Upper lobe of left lung (tissue), 6 donors: ENCODE measurements at places on chromosomes 2 and 18. TPM values are rescaled to one million over a fixed set of nuclear protein-coding genes. Genes with fewer than 3 reads are reported as not detected.

Gene EPB41L5
- 181 TPM for total RNA-seq

Gene ATP6V1B1
- total RNA-seq = not detected

Gene FOSL2
- 72.9 TPM for total RNA-seq

Gene PTH2R
- 0.40 TPM for total RNA-seq

Gene COLEC12
- 36.6 TPM for total RNA-seq

Gene SEMA4F
- 12.8 TPM for total RNA-seq

Gene FAM210A
- 10.8 TPM for total RNA-seq

- no peak overlapping the region for H3K27ac ChIP-seq
- DNase-seq = no peak
- H3K27me3 ChIP-seq = no peaks in the 10 kb centered on the region
- no peaks in the 10 kb centered on the region for H3K4me1 ChIP-seq
- H3K4me3 ChIP-seq = no peak overlapping the region
These were observed 26.3 kb upstream of the CCDC178 start for GRCh38 chr18:33466822-33467221.

- H3K27me3 ChIP-seq = no peaks in the 10 kb centered on the region
- H3K27ac ChIP-seq = no peak overlapping the region
- no peak for DNase-seq
- no peak overlapping the region for H3K4me3 ChIP-seq
These were observed 29.8 kb upstream of the DNMT3A start for GRCh38 chr2:25371253-25372241.

DNA sequence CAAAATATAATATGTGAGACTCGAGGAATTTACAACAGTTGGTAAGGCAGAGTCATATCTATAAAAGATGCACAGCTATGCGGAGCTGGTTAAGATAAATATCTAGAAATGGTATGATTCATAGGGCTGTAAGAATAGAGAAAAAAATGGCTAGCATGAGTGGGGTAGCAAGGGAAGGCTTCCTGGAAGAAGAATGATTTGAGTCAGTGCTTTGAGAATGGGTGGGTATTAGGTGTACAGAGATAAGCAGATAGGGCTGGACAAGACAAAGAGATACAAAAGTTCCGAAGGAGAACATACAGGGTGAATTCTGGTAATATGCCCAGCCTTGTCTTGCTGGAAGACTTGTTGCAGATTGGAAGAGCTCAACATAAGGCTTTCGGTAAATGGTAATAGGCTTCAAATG lies 291.5 kb upstream of the CCDC68 start:
- H3K27me3 ChIP-seq = no peaks in the 10 kb centered on the region
- no peak for DNase-seq
- H3K27ac ChIP-seq = no peak overlapping the region
- peaks cover 4% of the 10 kb centered on the region for H3K36me3 ChIP-seq

- H3K27me3 ChIP-seq = no peaks in the 10 kb centered on the region
- no peak overlapping the region for H3K4me3 ChIP-seq
- no peaks in the 10 kb centered on the region for H3K4me1 ChIP-seq
- H3K36me3 ChIP-seq = no peaks in the 10 kb centered on the region
- H3K27ac ChIP-seq = no peak overlapping the region
These were observed 135.9 kb upstream of the ARL4C start for GRCh38 chr2:234632527-234633391.

DNA sequence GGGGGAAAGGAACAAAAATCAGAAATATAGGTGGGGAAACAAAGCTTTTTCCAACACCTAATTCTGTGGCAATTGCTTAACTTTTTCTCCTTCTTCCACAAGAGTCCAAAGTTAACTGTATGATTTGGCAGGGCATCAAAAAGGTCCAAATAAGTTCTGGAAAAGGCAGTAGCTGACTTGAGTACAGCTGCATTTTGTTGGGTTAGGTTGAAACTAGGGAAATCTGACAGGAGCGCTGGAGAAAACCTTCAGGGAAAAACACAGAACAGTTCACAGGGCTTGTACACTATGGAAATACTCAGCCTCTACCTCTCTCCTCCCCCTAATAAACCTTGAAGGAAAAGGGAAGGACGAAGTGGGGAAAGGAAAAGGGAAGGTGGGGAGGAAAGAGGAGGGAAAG lies 438.6 kb downstream of the ZEB2 start:
- H3K4me3 ChIP-seq = no peak overlapping the region
- no peak for DNase-seq
- H3K27ac ChIP-seq = no peak overlapping the region
- H3K36me3 ChIP-seq = no peaks in the 10 kb centered on the region

DNA sequence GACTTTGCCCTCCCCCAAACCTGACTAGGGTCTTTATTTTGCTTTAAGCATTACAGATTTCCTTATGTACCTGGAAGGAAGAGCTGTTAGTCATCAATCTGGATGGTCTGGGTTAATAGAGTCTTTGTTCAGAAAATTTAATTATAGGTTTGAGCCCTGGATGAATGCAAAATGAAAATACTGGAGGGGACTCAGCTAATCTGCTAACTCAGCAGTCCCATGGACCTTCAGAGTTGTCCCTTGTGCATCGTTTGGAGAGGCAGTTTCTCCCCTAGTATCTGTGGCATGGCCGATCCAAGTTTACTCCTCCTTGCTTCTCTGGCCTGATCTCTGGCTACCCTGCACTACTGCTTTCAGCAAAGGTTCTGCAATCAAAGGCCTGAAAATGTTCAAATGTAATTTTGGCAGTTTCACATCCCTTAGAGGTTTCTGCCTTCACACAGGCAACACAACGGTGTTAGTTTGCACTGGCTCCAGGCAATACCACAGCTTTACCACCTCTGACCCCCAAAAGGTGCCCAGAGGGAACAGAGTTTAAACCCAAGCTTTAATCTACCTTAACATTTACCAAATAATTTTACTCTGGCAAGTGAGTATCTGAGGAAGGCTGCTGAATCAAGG lies 134.3 kb downstream of the THADA start:
- no peak overlapping the region for H3K4me3 ChIP-seq
- H3K27me3 ChIP-seq = no peaks in the 10 kb centered on the region
- no peak overlapping the region for H3K27ac ChIP-seq
- DNase-seq = no peak
- H3K4me1 ChIP-seq = peaks cover 51% of the 10 kb centered on the region
- H3K36me3 ChIP-seq = no peaks in the 10 kb centered on the region

DNA sequence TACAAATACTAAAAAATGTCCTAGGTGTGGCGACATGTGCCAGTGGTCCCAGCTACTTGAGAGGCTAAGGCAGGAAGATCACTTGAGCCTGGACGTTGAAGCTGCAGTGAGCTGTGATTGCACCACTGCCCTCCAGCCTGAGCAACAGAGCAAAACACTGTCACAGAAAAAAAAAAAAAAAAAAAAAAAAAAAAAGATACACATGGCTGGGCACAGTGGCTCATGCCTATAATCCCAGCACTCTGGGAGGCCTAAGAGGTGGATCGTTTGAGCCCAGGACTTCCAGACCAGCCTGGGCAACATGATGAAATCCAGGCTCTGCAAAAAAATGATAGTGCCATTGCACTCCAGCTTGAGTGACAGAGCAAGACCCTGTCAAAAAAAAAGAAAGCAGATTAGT lies 13.7 kb downstream of the KANSL1L start:
- H3K27me3 ChIP-seq = no peaks in the 10 kb centered on the region
- H3K36me3 ChIP-seq = no peaks in the 10 kb centered on the region
- H3K27ac ChIP-seq = no peak overlapping the region
- no peak overlapping the region for H3K4me3 ChIP-seq
- DNase-seq = no peak
- H3K4me1 ChIP-seq = no peaks in the 10 kb centered on the region

- DNase-seq = no peak
- no peaks in the 10 kb centered on the region for H3K36me3 ChIP-seq
- no peaks in the 10 kb centered on the region for H3K27me3 ChIP-seq
- no peak overlapping the region for H3K27ac ChIP-seq
These were observed 206.4 kb upstream of the SLC39A10 start for GRCh38 chr2:195450552-195451113.

GRCh38 chr18:45745817-45746461 lies 22.0 kb downstream of the SLC14A1 start:
- no peak for DNase-seq
- H3K27ac ChIP-seq = peak overlapping the region; percentile 42
- no peaks in the 10 kb centered on the region for H3K27me3 ChIP-seq
- H3K4me1 ChIP-seq = no peaks in the 10 kb centered on the region
- H3K4me3 ChIP-seq = no peak overlapping the region

DNA sequence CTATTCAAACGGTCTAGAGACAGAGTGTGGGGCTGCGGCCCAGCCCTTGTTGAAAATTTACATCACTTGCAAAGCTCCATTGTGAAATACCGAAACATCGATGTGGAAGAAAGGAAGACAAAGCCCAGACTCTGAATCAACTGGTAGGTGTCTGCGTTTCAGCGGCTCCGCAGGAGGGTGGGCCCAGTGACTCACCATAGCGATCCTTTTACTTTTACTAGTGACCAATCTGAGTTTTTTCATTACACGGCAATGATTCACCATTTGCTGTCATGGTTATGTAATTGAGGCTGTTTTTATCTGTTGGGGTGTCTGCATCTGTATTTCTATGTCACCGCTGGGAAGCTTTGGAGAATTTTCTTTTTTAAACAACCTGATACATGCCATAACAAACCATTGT lies 66.6 kb upstream of the ODC1 start:
- no peaks in the 10 kb centered on the region for H3K4me1 ChIP-seq
- H3K27ac ChIP-seq = no peak overlapping the region
- no peaks in the 10 kb centered on the region for H3K27me3 ChIP-seq
- peak; percentile 6 for DNase-seq

GRCh38 chr2:34029073-34029472 lies 430.0 kb upstream of the FAM98A start:
- no peaks in the 10 kb centered on the region for H3K27me3 ChIP-seq
- DNase-seq = no peak
- no peaks in the 10 kb centered on the region for H3K36me3 ChIP-seq
- no peak overlapping the region for H3K4me3 ChIP-seq
- no peaks in the 10 kb centered on the region for H3K4me1 ChIP-seq

DNA sequence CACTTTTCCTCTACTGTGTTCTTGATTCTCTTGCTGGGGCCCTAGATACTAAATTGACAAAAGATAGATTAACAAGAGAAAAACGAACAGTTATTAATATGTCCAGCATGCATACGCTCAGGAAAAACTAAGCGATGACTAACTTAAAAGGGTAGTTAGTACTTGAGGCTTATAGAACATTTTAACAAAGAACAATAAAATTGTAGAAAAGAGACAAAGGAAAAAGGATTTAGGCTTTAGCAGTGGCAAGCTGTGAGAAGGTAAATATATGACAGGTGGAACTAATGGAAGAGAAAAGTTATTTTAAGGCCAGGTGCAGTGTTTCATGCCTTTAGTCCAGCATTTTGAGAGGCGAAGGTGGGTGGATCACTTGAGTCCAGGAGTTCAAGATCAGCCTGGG lies 75.6 kb downstream of the MRO start:
- H3K27me3 ChIP-seq = no peaks in the 10 kb centered on the region
- no peaks in the 10 kb centered on the region for H3K36me3 ChIP-seq
- H3K4me3 ChIP-seq = no peak overlapping the region
- DNase-seq = no peak
- H3K4me1 ChIP-seq = no peaks in the 10 kb centered on the region

- no peaks in the 10 kb centered on the region for H3K36me3 ChIP-seq
- no peak overlapping the region for H3K4me3 ChIP-seq
- H3K4me1 ChIP-seq = no peaks in the 10 kb centered on the region
- H3K27ac ChIP-seq = no peak overlapping the region
These were observed 60.0 kb upstream of the HDAC4 start for GRCh38 chr2:239460780-239461179.
